Fibroblast of skin of scalp (primary cell): ENCODE measurements at places on chromosomes 13 and 19.

GRCh38 chr13:59274958-59275727, 888.6 kb downstream of the DIAPH3 start:
- no peak for DNase-seq

DNA sequence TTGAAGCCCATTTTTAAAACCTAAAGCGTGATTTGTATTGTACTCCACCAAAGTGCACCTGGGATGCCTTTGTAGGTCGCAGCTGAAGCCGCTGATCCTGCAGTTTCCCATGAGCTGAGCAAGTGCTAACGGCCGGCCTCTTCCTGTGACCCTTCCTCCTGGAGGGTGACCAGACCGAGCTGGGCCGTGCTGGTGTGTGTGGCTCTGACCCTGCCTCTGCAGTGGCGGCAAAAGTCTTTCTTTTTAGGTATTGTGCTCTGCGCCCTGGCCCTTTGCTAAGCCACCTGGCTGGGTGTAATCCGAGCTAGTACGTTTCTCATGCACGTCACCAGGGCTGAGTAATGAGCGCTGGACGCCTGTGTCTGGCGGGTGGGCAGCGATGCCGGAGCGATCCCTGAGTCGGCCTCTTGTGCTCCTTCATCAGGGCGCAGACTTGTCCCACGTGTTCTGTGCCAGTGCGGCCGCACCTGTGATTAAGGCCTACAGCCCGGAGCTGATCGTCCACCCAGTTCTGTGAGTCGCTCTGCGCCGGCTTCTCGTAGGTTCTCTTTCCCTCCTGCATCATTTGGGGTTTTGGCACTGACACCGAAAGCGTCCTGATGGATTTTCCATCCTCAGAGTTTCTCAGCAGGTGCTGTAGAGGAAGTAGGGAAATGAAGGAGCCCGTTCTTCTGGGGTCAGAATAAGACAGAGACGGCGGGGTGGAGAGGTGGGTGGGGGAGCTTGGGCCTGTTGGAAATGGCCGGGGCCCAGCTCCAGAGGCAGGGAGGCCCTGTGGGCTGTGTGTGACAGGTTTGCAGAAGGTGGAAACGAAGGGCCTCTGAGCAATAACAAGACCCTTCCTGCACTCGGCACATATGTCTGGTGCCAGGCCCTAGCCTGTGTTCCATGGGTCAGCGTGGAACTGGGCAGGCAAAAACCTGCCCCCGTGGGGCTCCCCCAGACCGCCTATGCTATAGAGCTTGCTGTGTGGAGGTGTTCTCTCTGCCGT, 9.7 kb downstream of the NAXD start:
- no peak for DNase-seq

- DNase-seq, result peak; percentile 68
Observed at GRCh38 chr19:2475018-2475701, 767 bp upstream of the GADD45B start.

GRCh38 chr13:20161275-20161950, 561 bp upstream of the GJA3 start:
- no peak for DNase-seq

DNA sequence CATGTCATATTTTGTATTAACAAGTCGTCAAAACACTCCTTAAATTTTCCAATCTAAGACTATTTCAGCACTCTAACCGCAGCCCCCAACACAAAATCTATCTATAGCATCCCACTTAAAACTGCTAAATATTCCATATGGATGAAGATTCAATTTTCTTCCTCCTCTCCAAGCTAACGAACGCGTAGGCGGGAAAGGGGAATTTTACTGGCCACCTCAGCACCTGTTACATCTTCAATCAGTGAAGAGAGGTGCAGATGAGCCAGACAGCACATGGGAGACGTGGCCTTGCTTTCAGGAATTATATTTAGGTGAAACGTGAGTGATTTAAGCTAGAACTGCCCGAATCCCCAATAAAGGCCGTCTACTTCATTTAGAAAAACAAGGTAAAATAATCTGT, 1.1 kb downstream of the RBM26 start:
- DNase-seq, result no peak

DNA sequence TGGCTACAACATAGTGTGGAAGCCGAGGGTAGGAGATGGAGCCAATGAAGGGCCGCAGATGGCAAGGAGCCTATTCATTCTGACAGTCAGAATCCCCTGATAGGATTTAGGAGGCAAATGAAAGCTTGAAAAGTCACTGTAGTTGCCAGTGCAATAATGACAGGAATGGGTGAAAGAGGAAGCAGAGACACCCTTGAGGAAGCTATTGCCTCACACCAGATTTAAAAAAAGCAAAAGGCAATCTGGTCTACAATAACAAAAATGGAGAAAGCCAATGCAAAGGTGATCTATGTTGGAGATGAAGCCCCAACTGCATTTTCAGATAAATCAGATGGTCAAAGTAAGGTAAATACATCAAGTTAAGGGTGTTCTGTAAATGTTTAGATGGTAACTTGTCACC, 158.5 kb downstream of the TUBA3C start:
- DNase-seq, result no peak

DNA sequence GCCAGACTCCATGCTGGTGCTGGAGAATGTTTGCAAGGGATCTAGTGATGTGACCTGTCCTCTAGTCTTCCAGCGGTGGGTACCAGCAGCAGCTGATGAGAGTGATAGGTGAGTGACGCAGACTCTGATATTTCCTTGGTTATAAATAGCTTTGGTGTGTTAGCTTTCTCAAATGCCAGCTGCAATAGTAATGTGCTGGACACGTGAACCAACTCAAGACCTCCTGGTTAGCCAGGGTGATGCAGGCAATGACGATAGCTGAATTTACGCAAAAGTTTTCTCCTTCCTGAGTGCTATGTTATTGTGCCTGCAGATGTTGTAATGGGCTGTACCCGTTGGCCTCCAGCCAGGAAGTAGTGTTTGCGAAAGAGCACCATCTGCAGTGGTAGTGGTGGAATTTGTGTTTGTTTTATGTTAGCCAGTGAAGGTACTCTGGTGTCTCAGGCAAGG, 129.5 kb downstream of the CYSLTR2 start:
- peak; percentile 78 for DNase-seq

- no peak for DNase-seq
Observed at GRCh38 chr13:57640607-57641006, 9.1 kb downstream of the PCDH17 start.

DNA sequence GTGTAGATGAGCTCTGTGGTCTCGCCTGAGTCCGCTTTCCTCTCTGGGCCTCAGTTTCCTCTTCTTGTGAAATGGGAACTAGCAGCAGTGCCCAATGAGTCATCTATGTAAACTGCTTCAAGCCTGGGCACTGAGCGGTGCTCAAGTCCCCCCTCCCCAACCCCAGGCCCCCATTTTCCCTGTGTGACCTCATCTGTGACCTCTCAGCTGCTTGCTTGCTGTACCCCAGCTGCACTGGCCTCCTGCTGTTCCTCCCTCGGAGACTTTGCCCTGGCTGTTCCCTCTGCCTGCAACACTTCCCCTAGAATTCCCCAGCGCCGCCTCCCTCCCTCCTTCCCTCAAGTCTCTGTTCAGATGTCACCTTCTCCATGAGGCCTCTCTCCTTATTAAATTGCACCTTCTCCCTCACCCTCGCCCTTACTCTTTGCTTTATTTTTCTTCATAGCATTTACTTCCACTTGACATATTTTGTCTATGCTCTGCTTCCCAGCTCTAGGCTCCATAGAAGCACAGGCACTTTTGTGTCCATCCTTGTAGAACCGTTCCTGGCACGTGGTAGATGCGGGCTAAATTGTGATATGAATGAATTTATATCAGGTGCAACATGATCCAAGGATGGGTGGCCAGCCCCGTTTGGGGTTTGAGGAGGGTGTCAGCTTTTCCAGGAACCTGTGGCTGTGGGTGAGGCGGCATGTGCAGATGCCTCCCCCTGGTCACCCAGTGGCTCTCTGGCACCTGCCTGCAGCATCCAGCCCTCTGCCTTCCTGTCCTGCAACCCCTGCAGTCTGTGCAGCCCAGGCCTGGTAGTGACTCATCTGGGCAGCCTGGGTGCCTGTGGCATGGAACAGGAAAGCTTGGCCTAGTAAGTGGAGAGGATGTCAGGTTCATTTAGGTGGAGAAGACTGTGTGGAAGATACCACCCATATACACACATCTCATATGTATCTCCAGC, 26.3 kb downstream of the SIPA1L3 start:
- peak; percentile 34 for DNase-seq

DNA sequence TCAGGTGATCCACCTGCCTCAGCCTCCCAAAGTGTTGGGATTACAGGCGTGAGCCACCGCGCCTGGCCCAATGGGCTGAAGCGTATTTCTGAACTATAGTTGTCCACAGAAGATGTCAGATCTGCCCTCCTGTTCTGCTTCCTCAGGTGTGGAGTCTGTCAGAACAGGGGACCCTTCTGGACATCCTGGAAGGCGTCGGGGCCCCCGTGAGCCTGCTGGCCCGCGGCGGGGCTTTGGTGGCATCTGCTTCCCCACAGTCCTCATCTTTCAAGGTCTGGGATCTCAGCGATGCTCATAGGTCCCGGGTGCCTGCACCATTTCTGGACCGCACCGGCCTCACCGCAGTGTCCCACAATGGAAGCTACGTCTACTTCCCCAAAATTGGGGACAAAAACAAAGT, 29.5 kb upstream of the SIN3B start:
- no peak for DNase-seq

DNA sequence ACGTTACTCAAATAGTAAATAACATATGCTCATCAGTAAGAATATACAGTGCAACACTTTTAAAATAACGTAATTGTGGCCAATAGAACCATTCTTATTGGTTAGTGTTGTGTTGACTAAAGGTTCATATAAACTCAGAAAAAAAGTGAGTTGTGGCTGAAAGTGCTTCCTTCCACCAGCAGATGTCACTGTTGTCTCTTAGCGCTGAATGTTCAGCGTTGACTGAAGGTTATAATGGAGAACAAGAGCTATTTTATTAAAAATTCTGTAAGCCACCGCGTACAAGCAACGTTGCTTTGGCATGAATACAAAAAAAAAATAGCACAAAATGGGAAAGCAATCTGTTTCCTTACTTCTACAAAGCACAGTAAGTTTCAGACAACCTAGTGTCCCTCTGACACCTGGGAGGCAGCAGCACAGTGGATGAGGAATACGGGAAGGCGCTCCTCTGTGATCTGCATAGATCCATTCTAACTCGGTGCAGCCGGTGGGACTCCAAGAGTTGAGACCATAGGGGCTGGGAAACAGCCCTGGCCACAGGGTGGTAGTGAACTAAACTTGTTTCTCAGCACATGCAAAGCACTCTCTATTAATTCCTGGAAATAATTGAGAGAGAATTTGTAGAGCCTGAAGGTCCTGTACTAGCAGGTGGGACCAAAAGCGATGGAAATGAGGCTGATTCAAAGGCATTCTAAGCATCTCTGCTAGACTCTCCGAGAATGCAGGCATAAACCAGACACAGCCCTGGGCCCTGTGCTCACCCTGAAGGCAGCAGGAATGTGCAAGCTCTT, 23.9 kb upstream of the OXGR1 start:
- peak; percentile 63 for DNase-seq

DNA sequence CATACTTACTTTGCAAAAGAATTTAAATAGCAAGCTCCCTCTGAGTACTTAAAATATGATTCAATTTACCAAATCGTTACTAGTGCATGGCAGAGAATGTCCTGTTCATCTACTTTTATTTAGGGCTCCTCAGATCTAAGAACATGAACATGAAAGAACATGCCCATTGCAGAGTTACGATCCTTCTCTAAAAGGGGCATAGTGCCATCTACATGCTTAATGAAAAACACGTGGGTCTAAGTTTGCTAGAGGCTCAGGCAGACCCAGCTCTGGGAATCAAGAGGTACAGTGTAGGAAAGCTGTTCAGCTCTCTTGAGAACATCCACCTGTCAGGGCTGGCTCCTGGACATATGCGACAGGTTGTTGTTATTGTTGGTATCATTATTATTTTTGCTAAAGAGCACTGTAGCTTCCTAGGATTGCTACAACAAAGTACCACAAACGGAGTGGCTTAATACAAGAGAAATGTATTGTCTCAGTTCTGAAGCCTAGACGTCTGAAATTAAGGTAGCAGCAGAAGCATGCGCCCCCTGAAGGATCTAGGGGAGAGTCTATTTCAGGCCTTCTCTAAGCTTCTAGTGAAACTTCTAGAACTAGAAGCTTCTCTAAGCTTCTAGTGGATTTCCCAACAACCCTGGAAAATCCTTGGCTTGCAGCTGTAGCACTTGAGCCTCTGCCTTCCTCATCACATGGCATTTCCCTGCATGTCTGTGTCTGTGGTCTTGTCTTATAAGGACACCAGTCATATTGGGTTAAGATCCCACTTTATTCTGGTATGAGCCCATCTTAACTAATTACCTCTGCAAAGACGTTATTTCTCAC, 133.9 kb downstream of the DCT start:
- DNase-seq, result peak; percentile 54

DNA sequence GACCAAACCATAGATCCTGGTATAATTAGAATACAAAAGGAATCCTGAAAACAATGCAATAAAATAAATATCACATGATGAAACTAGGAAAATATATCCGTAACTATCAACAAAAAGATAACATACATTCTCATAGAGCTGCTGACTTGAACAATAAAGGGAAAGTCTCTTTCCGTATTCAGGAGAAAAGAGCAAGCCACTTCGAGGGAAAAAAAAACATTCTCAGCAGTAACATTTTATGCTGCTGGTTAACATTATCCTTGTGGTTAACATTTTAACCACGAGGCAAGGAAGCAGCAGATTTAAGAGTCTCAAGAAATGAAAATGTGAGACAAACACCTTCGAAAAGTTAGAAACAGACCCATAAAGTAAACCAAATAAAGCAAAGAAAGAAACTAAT, 25.8 kb downstream of the NALCN start:
- peak; percentile 46 for DNase-seq

- no peak for DNase-seq
Observed at GRCh38 chr19:29401712-29402421, 123.9 kb upstream of the VSTM2B start.

GRCh38 chr19:14519860-14520407, 1.7 kb upstream of the DNAJB1 start:
- DNase-seq, result no peak

GRCh38 chr13:23859904-23860303, 29.3 kb downstream of the MIPEP start:
- DNase-seq, result no peak

- DNase-seq, result no peak
Observed at GRCh38 chr13:99757756-99758459, 213.7 kb downstream of the ZIC5 start.

- DNase-seq, result no peak
Observed at GRCh38 chr19:13974073-13974472, 21.8 kb downstream of the DCAF15 start.

- DNase-seq, result no peak
Observed at GRCh38 chr19:41533671-41534215, 42.2 kb upstream of the CEACAM21 start.

GRCh38 chr13:39451860-39452301, 151.1 kb downstream of the LHFPL6 start:
- DNase-seq, result peak; percentile 67
